Activated T-cell treated with anti-CD3 and anti-CD28 coated beads for 1 hour (primary cell): ENCODE measurements at places on chromosomes 5 and 9.

DNA sequence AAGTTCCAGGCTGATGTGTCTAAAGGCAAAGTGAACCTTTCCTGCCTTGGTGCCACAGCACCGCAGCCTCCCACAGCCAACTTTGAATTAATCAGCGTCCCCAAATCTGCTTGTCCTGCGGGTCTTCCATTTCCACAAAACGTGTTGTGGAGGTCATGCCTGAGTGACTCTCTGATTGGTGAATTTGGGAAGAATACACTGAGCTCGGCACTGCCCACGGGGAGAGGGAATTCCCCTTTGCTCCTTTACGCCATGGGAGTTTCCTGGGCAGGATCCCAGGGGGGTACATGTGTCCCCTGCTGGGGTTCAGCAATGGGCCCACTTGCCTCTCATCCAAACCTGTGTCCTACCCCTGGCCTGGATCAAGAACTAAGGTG, 90.4 kb downstream of the LHX2 start:
- DNase-seq = no peak

GRCh38 chr5:7828269-7828668, 22.7 kb downstream of the CFAP90 start:
- DNase-seq = no peak

- DNase-seq = no peak
Observed at GRCh38 chr5:57684299-57684702, 201.7 kb upstream of the ACTBL2 start.

DNA sequence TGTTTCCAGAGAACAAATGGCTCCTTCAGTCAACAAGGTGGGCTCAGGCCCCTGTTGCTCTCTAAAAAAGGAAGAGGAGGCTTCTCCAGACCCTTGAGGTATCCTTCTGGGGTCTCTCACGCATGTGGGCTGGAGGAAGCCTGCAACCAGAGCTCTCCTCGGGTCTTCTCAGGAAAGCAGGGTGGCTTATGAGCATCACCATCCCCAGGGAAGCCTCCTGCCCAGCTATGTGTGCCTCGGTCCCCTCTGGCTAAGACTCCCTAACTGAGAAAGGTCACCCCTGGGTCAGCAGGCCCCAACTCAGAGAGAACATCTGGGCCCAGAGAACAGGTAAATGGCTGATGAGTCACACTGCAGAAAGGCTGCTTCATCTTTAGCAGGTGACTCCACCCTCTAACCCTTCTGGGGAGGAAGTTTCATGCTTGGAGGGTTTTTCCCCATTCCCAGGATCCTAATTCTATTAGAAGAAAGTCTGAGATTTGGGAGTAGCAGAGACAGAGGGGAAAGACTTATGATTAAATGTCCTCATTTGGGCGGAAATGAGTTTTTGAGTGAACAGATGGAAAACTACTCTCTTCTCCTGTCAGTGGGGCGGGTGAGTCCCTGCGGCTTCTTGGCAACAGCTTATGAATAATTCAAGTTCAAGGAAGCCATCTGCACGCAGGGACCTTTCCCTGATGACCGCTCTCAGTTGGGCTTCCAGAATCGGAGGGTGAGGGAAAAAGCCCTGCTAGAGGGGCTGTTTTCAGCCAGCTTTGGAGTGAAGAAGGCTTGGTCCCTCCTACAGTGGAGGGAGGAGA, 41.9 kb downstream of the TGFBI start:
- no peak for DNase-seq

- no peak for DNase-seq
Observed at GRCh38 chr9:134060546-134060945, 7.3 kb downstream of the BRD3 start.

DNA sequence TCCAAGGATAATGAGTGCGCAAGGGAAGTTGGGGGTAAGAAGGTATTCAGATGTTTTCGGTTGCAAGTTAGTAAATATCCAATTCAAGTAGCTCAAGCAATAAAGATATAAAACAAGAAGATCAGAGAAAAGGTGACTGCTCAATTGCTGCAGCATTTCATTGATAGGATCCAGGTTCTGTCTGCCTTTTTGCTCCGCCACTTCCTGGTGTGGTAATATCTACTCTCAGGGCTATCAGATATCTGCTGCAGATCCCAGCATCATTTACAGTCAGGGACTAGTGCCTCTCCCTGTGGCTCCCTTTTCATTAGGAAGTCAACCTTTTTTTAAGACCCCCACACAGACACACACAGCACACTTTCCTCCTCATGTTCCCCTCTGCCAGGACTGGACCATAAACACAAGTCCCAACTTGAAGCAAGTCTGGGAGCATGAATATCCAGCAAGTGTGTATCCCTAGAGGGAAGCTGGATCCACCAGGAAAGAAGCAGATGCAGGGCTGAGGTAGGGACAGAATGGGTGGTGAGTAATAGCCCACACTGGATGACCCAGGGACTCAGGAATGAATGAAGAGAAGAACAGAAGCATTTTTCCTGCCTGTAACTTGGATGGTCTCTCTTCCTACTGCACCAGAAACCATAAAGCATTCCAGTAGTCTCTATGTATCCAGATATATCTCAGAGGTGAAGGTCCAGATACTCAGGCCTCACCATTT, 53.7 kb downstream of the ZNF622 start:
- DNase-seq = no peak

DNA sequence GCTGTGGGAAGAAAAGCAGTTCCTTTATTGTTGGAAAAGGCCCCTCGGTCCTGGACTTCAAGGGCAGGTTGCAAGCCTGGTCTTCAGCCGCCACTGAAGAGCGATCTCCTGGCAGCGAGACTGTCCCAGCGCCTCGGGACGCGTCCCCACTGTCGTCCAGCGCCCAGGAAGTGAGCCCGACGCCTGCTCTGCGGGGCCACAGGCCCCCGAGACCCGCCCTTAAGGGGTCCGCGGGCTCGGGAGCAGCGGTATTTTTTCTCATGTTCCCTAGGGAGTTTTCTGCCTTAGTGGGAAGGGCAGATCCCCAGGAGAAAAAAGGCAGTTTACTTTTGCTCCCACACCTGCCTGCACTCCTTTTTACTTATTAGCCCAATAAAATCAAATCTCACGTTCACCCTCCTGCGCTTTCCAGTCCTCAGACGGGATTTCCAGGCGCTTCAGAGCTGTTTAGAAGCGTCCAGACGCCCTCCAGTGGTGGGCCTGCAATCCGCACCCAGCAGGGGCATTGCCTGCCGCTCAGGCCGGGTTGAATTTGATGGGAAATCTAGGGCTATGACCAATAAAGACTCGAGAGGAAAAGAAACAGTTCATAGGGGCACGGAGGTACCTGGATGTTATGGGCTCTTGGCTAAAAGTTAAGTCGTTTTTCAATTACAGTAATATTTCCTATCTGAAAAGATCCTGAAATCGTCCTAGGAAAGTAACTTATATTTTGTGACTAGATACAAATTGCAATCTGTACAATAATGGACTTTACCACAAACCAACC, 2.8 kb upstream of the EFNA5 start:
- DNase-seq = peak; percentile 48

DNA sequence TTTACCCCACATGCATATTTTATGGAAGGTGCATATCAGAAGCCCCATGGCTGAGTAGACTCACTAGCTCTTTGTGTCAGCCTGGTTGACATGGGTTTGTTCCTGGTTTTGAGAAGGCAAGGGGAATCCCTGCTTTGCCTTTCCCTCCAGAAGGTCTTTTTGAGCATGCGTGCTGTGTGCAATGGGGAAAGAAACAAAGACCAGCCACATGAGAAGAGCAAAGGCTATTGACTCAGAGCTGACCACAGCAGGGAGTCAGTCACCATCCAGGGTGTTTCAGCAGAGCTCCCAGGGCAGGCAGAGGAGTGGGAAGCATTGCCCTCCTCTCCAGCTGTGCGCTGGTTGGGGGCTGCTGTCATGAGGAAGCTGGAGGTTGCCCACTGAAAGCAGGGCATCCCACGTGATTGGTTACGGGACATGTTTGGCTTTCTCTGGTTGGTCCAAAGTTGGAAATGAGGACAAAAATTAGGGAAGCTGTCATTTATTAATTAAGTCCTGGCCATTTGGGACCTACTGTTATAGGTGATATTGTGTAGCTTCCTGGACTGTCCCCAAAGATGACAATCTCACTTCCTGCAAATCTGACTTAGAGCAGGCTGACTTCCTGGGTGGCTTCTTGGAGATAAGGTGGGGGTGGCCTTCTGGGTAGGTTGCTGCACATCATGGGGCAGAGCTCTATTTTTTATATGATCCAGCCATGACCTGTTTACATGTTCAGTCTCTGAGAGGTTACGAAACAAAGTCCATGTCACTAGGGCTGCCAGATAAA, 48.9 kb upstream of the TDRD7 start:
- DNase-seq = no peak

DNA sequence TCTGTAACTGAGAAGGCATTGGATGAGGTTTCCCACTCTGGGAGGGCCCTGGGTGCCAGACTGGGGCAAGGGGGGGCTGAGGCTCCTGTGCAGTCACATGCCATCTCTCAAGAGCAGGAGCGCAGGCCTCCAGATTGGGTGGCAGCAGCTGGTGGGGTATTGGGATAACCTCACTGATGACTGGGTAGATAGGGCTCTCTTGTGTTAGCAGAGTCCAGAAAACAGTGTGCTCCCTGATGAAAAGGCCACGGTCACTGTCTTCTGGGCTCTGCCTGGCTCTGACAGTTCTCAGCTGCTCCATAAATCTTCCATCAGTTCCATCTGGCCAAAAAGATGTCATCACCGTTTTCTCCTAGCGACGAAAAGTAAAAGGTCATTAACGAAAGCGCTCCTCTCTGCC, 21.8 kb upstream of the NKX2-5 start:
- no peak for DNase-seq

GRCh38 chr9:12274577-12274976, 418.6 kb upstream of the TYRP1 start:
- no peak for DNase-seq
